ENCODE measurements at places on chromosomes 5 and 9.
A peak's percentile ranks its signal among the peaks of the same experiment; 100 is the strongest.

GRCh38 chr9:79693750-79694149 is 122.0 kb downstream of the TLE4 start:
- DNase-seq = no peak

GRCh38 chr5:130280528-130281217 is 376.4 kb downstream of the CHSY3 start:
- DNase-seq = no peak

DNA sequence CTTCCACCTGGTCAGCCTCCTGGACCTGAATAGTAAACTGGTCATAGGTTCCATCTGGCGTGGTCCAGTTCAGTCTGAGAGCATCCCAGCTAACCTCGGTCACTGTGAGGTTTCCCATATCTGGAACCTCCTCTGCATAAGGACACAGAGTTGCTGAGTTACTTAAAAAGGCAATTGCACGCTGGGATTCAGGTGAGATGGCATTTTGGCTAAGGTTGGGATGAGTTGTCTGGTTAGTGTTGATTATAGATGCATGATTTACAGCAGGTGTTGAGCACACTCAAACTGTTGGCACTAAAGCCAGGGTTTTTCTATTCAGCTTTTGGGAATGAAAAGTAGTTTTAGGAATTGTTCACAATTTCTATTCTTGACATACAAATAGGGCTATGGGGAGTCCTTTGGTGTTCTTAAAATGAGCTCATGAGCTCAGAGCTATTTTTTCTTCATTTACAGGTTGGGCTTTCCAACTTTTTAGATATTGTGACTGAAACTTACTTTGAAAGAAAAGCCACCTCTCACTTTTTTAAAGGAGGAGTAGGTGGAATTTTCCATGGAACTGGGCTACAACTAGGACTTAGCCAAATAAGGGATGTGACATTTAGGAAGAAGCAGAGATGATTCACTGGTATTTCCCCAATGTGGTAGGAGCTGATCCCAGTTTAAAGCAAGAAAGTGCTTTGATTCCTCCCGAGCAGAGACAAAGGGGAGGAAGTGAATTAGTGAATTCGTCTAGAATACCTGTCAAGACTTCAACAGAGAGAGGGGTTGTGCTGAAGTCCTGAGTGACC is 54.7 kb downstream of the TNC start:
- no peak for DNase-seq

DNA sequence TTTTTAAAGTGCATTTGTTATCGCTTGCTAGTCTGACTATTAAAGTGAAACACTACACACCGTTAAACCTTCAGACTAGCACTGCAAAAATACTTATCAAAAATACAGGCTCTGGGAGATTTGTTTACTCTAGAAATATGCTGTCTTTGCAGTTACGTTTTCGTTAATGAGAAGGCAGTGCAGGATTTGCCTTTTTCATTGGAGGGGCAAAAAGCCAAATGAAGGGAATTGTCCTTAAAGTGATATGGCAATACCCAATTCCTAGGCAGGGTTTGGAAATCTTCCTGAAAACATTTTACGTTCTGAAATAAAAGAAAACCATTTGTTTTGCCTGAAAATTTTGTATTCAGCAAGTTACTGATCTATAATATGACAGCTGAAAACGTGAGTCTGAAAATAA is 1800.2 kb downstream of the MAT2B start:
- no peak for DNase-seq

DNA sequence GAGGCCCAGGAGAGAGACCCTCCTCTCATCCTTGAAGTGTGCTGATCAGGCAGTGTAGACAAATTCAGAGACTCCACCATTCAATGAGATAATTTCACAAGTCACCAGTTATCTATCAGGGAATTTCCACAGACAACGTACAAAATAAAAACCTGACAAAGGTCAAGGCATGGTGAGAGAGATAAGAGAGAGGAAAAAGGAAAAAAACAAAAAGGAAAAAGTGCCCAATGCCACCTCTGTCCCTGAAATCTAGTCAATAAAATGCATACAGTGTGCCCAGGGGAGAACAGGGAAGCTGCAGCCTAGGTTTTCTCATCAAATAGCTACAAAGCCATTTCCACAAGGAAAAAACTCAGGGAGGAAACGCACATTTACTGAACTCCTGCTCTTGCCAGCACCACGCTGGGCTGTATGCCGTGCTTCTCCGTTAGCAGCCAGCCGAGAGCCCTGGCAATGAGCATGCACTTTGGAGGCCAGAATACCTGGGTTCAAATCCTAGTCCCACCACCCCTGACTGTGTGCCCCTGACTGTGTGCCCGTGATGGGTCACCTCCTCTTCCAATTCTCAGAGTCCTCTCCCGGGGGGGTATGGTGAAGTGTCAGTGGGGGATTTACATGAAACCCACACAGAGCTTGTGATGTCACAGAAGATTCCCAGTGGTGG is 11.6 kb downstream of the WHRN start:
- DNase-seq = no peak

- peak; percentile 2 for DNase-seq
Measured at GRCh38 chr5:176733406-176734262, 76.7 kb upstream of the UNC5A start.

- DNase-seq = no peak
Measured at GRCh38 chr5:138466900-138467710, 1.8 kb downstream of the EGR1 start.

- DNase-seq = no peak
Measured at GRCh38 chr5:150177721-150178120, 11.1 kb downstream of the CDX1 start.

- no peak for DNase-seq
Measured at GRCh38 chr9:35552376-35552775, 52.7 kb upstream of the TESK1 start.

DNA sequence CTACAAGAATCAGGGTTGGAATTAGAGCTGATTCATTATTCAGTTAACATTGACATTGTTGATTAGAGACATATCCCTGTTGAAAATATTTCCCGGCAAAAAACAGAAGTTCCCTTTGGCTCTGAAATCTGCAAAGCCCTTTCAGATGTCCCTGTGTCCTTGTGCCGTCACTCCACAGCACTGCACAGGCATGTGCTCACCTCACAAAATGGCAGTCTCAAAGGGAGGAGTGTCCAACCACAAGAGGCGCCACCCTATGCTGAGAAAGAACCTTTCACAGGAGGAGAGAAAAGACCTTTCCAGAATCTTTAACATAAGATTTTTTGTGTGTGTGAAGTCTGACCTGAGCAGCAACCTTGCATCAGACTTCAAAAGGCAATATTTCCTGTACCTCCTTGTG is 112.8 kb upstream of the PRSS3 start:
- DNase-seq = no peak

DNA sequence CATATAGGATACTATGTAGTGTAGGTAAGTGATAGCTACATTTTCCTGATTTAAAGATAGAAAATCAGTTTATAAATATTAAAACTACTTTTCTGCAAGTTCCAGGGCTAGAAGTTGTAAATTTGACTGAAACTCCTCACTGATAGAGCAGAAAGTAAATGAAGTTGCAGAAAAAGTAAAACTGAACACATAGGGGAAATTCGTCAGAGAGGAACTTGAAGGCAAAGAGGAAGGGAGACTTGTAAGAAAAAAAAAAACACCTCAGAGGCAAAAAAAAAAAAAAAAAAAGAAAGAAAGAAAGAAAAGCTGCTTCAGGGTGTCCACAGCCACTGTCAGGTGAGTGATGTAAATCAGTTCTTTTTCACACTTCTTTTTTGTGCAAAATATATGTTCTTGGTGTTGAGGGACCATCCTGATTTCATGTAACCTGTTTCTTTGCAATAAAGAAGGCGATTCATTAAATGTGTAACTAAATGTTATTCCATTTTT is 336.2 kb upstream of the ZNF462 start:
- no peak for DNase-seq

- DNase-seq = no peak
Measured at GRCh38 chr9:124743686-124744348, 27.3 kb downstream of the NR6A1 start.

GRCh38 chr9:79233542-79233941 is 338.2 kb upstream of the TLE4 start:
- no peak for DNase-seq

- DNase-seq = no peak
Measured at GRCh38 chr5:138520971-138521370, 22.1 kb downstream of the ETF1 start.

- no peak for DNase-seq
Measured at GRCh38 chr5:30891660-30892059, 301.8 kb upstream of the CDH6 start.

DNA sequence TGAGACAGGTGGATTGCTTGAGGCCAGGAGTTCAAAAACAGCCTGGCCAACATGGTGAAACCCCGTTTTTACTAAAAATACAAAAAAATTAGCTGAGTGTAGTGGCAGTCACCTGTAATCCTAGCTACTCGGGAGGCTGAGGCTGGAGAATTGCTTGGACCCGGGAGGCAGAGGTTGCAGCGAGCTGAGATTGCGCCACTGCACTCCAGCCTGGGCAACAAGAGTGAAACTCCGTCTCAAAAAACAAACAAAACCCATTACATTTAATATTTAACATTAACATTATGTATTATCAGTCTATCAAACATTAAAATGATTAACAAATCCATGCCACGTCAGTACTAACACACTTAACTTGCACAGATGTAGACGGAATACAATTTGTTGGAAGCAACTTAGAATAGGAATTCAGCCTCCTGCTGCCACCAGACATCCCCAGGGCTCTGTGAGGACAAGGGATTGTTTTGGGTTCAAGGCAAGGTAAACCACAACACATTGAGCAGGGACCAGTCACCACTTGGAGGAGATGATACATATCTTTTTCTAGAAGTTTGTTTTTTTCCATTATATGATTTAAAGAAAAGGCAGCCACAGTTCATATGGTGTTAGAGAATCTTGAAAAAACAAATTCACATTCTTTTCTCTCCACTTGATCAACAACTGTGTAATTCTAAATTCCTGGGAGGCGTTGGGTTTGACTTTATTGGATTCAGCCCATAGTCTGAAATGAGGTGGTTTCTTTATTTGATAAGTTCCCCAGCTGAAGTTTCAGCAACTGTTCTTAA is 104.1 kb upstream of the BASP1 start:
- DNase-seq = no peak

DNA sequence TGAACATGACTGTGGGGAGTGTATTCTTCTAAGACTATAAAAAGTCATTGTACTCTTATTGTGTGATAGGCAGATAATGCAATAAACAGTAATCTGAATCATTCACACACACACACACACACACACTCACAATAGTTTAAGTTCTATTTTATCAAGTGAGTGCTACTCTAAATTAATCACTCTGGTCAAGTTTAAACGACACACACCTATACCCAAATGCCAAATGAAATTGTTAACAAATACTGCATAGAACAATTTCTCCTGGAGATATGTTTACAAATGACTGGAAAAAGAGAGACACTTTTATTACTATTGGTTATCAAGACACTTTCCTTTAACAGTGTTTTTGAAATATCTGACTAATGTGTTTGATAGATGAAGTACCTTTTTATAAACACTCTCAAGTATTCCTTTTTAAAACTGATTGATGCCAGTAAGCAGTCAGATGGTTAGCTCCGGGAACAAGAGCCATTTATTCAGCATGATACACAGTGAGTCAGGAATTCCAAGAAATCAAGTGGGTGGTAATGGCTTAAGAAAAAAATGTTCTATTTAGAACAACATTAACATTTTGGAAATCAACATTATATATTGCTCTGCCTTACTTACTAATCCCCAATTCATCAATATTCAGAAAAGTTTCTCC is 521.6 kb upstream of the ST8SIA4 start:
- no peak for DNase-seq

DNA sequence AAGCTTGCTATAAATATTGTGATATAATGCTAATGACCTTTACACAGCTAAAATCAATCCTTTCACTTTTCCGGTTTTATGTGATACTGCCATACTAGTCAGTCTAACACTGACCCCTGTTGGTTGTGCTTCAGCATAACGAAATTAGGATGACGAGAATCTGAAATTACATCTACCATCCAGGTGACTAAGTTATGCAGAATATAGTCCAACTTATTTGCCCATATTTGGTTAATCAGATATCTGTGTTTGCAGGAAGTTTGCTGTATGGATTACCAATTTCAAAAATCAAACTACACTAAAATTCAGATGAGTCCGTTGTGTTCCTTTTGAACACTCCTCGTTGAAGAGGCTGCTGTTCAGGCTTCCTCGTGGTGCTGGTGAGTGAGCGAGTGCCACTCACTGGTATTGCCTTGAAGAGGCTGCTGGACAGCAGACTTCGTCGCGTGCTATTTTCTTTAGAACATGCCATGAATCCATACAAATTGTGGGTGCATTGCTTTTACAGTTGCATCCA is 32.5 kb downstream of the TENT4A start:
- no peak for DNase-seq

DNA sequence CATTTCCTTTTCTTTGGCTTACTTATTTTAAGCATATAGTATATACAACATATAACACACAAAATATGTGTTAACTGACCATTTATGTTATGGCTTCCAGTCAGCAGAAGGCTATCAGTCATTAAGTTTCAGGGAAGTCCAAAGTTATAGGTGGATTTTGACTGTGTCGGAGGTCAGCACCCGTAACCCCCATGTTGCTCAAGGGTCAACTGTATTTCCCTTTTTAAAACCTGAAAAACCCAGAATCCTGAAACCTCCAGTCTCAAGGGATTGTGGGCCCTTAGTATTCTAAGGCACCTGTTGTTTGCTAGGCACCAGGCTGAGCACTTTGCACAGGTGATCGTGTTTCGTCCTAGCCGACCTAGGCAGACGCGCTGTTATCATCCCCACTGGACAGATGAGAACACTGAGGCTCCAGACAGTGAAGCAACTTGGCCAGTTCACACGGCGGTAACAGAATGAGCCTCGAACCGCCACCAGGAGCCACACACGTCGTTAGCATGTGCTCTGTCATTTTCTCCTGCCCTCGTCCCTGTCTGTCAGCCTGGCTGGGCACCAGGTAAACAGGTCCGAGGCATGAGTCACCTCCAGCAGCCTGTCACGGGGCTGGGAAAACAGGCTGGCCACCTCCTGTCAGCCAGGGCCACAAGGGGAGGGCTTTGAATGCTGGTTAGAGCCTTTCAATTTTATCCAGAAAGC is 39.9 kb downstream of the DUSP1 start:
- no peak for DNase-seq

- DNase-seq = no peak
Measured at GRCh38 chr9:124000161-124000783, 11.3 kb upstream of the LHX2 start.

- DNase-seq = no peak
Measured at GRCh38 chr5:132055441-132055807, 5.0 kb upstream of the IL3 start.

- no peak for DNase-seq
Measured at GRCh38 chr5:159290741-159291140, 27.7 kb downstream of the UBLCP1 start.
